ENCODE measurements at places on chromosomes 13 and 19.

- no peak for DNase-seq
Measured at GRCh38 chr13:73696271-73696670, 437.9 kb downstream of the KLF12 start.

- no peak for DNase-seq
Measured at GRCh38 chr13:23513455-23513854, 56.8 kb upstream of the TNFRSF19 start.

DNA sequence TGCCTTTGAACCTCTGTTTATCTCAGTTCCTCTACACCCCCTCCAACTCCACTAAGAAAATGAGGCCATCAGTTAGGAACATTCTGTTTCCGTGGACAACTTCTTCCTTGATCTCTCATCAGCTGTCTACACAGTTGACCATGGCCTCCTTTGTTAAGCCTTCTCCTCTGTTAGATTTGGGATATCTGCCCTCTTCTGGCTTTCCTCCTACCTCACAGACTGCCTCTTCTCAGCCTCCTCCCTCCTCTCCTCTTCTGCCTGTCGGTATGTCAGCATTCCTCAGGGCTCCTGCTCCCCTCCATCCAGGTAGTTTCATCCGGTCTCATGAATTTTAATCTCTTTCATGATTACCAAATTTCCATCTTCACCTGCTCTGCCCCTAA lies 454.9 kb downstream of the FOXO1 start:
- no peak for DNase-seq

DNA sequence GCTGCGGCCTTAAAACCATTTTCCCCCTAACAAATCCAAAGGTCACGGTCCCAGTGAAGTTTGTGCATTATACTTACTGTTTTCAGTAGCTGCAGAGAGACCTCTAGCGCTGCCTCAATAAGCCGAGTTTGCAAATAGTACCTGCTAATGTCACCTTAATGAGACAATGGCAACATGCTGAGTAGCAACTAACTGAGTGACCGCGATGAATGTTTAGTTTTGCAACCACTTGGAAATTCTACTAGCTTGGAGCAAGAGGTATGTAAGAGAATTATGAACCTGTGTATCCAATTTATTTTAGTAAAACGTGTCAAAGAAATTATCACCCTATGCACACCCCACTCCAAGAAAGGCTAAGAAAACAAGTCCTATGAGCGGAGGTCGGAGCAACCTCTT lies 1.2 kb downstream of the KPNA3 start:
- DNase-seq: no peak

GRCh38 chr13:24065176-24065575 lies 95.3 kb upstream of the SPATA13 start:
- DNase-seq: no peak

- DNase-seq: no peak
Measured at GRCh38 chr13:113598481-113598880, 13.9 kb downstream of the TFDP1 start.

DNA sequence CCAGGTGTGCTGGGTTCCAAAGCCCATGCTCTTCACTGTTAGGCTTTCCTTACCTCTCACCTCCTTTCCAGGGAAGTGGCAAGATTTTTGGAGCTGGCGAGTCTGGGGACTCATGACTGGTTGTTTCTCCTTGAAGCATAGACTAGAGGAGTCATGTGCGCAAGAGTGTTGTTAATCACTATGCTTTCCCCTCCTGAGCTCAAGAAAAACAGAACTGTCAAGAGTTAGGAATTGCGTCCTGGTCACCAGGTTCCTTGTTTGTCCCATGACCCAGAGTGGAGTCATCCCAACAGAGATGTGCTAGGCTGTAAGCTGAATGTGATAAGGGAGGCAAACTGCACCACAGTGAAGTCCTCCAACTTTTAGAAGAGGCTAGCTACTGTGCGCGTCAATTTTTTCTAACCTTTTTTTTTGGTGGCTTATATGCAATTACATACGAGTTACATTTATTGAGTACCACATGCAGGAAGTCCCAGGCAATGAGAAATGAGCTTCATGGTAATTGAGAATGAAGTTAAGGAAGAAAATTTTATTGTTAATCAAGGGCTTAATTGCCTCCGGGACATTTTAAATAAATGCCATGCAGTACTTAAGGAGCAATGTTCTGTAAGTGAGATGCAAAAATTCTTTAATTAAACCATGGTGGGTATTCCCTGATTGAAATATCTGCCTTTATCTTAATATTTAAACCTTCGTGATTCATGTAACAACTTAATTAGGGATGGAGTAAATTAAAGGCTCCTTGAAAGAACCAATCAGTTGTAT lies 233.9 kb downstream of the ZIC5 start:
- no peak for DNase-seq

- DNase-seq: no peak
Measured at GRCh38 chr19:30036154-30037129, 94.4 kb downstream of the URI1 start.

GRCh38 chr19:50486823-50487515 lies 10.3 kb upstream of the GARIN5A start:
- DNase-seq: no peak

GRCh38 chr19:21314676-21315075 lies 14.5 kb downstream of the ZNF708 start:
- DNase-seq: no peak

- no peak for DNase-seq
Measured at GRCh38 chr19:51607077-51607476, 23.1 kb downstream of the SIGLEC5 start.

DNA sequence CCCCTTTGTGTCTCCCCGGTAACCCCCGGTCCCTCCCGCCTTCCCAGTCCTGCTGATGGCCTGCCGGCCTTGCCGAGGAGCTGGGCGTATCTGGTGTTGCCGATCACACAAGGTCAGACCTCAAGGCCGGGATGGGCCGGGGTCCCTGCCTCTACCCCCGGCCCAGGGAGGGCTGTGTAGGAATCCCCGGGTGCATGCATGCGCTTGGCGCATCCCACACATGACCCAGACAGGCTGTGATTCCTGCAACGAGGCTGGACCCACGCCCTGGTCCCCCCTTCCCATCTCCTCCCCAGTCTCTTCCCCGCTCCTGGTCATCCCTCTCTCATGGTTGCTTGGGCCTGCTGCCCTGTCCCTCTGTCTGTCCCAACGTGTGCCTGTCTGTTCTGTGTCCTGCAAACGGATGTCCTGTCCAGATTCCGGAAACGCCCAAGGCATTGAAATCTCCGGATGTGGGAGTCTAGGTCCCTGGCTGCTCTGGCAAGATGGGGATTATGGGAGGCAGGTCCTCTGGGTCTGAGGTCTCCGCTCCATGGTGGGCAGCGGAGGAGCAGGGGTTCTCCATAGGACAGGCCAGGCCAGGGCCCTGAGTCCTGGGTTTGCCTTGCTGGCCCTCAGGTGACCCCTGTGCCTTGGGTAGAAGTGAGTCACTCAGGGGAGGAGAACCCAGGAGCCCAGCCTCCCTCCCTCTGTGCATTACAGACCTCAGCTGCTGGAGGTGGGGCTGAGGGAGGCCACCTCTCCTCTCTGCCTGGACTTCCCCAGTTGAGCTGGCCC lies 1.6 kb downstream of the PKN1 start:
- peak; percentile 75 for DNase-seq

DNA sequence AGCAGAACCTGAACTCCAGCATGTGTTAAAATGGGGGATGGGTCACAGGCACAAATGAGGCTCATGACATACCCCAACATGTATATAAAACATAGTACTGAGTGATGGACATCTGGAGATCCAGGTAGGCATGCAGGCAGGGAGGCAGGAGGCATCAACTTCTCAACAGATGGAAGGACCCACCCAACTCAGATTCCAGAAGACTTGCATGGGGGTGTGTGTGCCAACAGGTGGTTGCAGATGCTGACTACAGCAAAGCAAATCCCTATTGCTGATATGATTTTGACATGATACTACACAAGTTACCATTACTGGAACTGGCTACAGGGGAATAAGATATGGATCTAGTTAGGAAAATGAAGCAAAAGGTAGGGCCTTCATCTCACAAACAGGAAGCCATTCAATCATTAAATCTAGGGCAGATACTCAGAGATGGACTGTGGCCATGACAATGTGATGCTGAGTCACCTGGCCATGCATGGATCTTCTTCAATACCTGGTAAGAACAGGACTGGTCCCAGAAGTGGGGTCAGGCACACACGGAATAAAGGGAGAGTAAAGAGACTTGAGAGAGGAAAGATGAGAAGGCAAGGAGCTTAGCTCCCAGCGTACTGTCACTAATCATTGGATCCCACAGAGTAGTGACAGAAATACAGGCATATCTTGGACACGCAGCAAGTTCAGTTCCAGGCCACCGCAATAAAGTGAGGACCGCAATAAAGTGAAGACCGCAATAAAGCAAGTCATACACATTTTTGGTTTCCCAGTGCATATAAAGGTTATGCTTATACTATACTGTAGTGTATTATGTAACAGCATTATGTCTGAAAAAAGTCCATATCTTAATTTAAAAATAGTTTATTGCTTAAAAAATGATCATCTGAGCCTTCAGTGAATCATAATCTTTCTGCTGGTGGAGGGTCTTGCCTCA lies 91.3 kb downstream of the USP12 start:
- no peak for DNase-seq

- DNase-seq: no peak
Measured at GRCh38 chr13:75521956-75522355, 15.7 kb downstream of the COMMD6 start.

GRCh38 chr13:40732658-40733057 lies 38.3 kb downstream of the MRPS31 start:
- no peak for DNase-seq

DNA sequence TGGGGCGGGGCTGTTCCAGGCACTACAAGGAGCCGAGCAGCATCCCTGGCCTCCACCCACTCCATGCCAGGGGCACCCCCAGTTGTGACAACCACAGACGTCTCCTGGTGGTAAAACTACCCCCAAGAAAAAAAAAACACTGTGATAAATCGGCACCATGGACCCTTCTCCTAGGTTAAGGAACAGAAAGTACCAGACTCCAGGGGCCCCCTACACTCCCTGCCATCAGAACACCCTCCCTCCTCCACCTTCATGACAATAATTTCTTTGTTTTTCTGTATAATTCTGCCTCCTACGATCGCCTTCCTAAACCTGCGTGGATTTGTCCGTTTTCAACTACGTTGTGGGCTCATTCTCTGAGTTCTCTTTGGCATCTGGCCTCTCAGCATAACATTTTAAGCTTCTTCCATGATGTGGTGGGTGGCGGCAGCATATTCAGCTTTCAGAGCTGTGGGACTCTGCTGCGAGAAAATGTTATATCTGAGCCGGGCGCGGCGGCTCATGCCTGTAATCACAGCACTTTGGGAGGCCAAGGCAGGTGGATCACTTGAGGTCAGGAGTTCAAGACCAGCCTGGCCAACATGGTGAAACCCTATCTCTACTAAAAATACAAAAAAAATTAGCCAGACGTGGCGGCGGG lies 8.6 kb downstream of the TLE2 start:
- no peak for DNase-seq

- DNase-seq: no peak
Measured at GRCh38 chr13:109971006-109971405, 184.6 kb upstream of the IRS2 start.

GRCh38 chr19:29685326-29685725 lies 20.1 kb downstream of the PLEKHF1 start:
- no peak for DNase-seq

GRCh38 chr13:60990032-60990733 lies 425.5 kb downstream of the PCDH20 start:
- DNase-seq: no peak

- no peak for DNase-seq
Measured at GRCh38 chr19:18860302-18860700, 28.5 kb downstream of the UPF1 start.

- no peak for DNase-seq
Measured at GRCh38 chr19:30289336-30289735, 82.8 kb upstream of the ZNF536 start.

GRCh38 chr13:113448545-113448884 lies 4.8 kb downstream of the ADPRHL1 start:
- DNase-seq: no peak

DNA sequence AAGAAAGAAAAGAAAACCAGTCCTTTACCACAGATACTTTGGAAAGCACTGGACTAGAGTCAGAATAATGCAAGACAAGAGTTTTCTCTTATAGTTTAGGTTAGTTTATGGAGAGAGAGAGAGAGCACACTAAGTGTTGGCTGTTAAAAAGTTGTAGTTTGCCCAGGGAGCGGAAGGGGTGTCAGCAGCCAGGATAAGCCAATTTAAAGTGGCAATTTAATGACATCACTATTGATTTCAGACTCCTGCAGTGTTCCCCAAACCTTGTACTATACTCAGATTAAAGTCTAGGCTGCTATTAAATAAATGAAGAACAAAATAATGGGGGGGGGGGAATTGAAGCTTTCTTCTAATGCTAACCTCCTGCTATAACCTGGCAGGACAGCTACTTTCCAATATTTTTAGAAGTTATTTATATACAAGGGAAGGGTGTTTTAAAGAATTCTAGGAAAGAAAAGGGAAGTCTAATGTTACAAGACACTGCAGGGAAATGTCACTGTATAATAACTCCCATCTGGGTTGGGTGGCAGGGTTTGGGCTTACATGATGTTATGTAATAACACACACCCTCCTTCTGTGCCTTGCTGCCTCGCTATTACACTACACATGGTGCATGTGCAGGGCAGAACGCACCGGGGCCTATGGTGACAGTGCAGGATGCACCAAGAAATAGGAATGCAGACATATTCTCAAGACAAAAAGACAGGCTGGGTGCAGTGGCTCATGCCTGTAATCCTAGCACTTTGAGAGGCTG lies 19.9 kb downstream of the TPT1 start:
- DNase-seq: no peak

DNA sequence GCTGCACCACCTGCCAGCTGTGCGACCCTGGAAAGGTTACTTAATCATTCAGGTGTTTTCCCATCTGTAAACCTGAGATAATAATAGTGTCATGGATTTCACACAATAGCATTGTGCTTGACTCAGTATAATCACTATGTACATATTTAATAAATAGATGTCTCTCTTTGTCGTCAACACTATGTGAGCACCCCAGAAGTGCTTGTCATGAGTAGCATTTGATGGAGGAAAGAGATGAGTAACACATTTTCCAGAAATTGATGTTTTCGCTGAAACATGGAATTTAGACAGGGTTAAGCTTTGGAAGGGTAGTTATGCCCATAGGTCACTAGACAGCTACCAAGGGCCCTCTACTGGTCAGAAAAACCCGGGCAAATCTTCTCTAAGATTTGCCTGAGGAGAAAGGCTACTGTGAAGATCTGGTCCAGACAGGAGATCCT lies 9.5 kb upstream of the MBNL2 start:
- peak; percentile 37 for DNase-seq

DNA sequence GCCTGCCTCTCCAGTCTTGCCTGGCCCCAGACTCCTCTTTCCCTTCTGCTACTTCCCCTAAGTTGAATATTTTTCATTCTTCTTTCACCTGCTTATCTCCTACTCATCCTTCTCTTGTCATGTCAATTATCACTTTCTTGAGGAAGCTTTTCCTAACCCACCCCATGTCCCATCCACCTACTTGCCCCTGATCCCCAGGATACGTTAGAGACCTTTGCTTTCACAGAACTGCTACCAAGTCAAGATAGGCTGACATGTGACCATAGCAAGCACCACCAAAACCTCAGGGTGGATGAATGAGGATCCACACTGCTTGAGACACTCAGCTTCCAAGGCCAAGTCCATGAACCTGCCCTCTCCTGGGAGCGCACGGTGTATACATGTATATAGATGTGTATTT lies 131.5 kb downstream of the DNAJC15 start:
- DNase-seq: no peak

Measured in AG08396 (cell line).